ENCODE measurements at places on chromosomes 4 and X. TPM values are rescaled to one million over a fixed set of nuclear protein-coding genes. Genes with fewer than 3 reads are reported as not detected.

GRCh38 chr4:181896614-181897013 is 346.6 kb upstream of the TENM3 start:
- no peak for DNase-seq
- no peaks in the 10 kb centered on the region for H3K4me1 ChIP-seq
- no peak overlapping the region for H3K27ac ChIP-seq
- H3K27me3 ChIP-seq = no peaks in the 10 kb centered on the region
- no peaks in the 10 kb centered on the region for H3K36me3 ChIP-seq

GRCh38 chr4:10589321-10589720 is 95.2 kb downstream of the CLNK start:
- H3K27ac ChIP-seq = no peak overlapping the region
- H3K4me3 ChIP-seq = no peak overlapping the region
- no peak for DNase-seq
- H3K36me3 ChIP-seq = no peaks in the 10 kb centered on the region

GRCh38 chrX:18424482-18425198 is 768 bp upstream of the CDKL5 start:
- H3K36me3 ChIP-seq = no peaks in the 10 kb centered on the region
- H3K4me3 ChIP-seq = peak overlapping the region; percentile 62
- no peak for DNase-seq

- H3K36me3 ChIP-seq = no peaks in the 10 kb centered on the region
- no peaks in the 10 kb centered on the region for H3K4me1 ChIP-seq
- no peaks in the 10 kb centered on the region for H3K27me3 ChIP-seq
- no peak within 1 kb of the TSS for H3K4me3 ChIP-seq
- no peak within 1 kb of the TSS for H3K27ac ChIP-seq
Measured at GRCh38 chr4:75555294-75556164, at the start of gene ODAPH. TSS of gene ODAPH (plus strand) at chr4:75556066. CDS start at chr4:75556083, 17 bp downstream.

- H3K4me3 ChIP-seq = no peak overlapping the region
- no peaks in the 10 kb centered on the region for H3K27me3 ChIP-seq
- no peaks in the 10 kb centered on the region for H3K36me3 ChIP-seq
- no peak for DNase-seq
- H3K27ac ChIP-seq = no peak overlapping the region
- H3K4me1 ChIP-seq = no peaks in the 10 kb centered on the region
Measured at GRCh38 chr4:26071688-26072087, 157.7 kb downstream of the SMIM20 start.

DNA sequence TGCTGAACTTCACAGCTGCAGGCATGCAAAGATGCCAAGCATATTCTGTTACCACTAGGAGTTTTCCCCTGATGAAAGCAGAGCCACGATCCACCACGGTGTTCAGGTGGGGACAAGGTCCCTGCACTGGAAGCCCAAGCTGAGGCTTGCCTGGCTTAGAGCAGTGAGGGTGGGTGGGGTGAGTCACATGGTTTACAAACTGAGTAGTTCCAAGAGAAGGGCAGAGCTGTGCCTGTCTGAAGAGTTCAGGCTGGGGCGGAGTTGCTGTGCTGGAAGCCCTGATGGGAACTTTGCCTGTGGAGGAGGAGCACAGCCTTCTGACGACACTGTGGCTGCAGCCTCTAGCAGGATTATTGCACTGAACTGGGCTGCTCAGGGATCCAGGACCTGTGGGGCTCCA is 45.5 kb downstream of the FAM9B start:
- no peak overlapping the region for H3K4me3 ChIP-seq
- H3K27ac ChIP-seq = no peak overlapping the region
- DNase-seq = no peak
- no peaks in the 10 kb centered on the region for H3K36me3 ChIP-seq

DNA sequence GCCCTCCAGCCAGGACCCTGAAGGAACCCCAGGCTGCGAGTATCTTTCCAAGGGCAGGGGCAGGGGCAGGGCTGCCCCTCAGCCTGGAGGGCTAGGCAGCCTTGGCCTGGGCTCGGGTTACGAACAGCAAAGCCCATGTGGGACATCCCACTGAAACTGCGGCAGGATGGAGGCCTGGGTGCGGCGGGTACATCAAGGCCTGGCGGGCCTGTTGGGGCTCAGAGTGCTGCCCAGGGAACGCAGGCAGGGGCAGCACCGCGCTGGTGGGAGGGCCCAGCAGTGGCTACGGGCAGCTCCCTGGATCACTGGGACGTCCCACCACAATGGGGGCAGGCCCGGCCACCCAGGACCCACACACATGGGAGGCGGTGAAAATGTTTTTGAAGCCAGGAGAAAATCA is 10.9 kb downstream of the NAT8L start:
- no peaks in the 10 kb centered on the region for H3K27me3 ChIP-seq
- H3K36me3 ChIP-seq = no peaks in the 10 kb centered on the region
- H3K4me1 ChIP-seq = peaks cover 8% of the 10 kb centered on the region
- no peak overlapping the region for H3K27ac ChIP-seq
- H3K4me3 ChIP-seq = no peak overlapping the region

GRCh38 chr4:58739275-58739674 is 1629.1 kb upstream of the IGFBP7 start:
- no peaks in the 10 kb centered on the region for H3K27me3 ChIP-seq
- H3K36me3 ChIP-seq = no peaks in the 10 kb centered on the region
- no peak overlapping the region for H3K27ac ChIP-seq
- H3K4me3 ChIP-seq = no peak overlapping the region
- no peak for DNase-seq

GRCh38 chr4:53929955-53930798 is 134.2 kb downstream of the CHIC2 start:
- H3K4me1 ChIP-seq = peaks cover 6% of the 10 kb centered on the region
- DNase-seq = peak; percentile 68
- no peaks in the 10 kb centered on the region for H3K36me3 ChIP-seq
- H3K27ac ChIP-seq = no peak overlapping the region

DNA sequence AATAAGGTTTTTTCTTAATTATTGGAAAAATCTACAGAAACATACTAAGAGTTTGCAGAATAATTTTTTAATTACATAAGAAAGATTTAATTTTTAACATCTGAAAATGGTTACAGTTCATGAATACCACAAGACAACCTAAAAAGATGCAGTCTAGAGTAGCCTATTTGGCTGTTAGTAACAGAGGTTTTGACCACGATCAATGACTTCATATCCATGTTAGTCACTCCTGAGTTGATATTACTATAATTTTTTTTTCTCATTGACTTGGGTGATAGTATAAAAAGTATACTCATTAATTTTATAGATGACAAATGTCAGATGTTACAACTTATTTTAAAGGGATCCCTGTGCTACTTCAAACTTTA is 272.5 kb downstream of the DCTD start:
- H3K4me1 ChIP-seq = no peaks in the 10 kb centered on the region
- no peak for DNase-seq
- H3K36me3 ChIP-seq = no peaks in the 10 kb centered on the region
- no peak overlapping the region for H3K27ac ChIP-seq
- H3K27me3 ChIP-seq = peaks cover 9% of the 10 kb centered on the region
- H3K4me3 ChIP-seq = no peak overlapping the region

DNA sequence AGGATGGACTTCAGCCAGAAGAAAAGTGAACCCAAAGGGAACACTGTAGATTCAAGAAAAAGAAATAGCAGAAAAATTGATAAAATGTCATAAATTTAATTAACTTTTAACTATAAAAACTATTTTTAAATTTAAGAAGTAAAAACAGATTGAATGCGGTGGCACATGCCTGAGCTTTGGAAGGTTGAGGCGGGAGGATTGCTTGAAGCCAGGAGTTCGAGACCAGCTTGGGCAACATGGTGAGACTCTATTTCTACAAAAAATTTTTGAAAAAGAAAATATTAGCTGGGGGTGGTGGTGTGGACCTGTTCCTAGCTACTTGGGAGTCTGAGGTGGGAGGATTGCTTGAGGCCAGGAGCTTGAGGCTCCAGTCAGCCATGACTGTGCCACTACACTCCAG is 3.0 kb downstream of the FAM184B start:
- no peaks in the 10 kb centered on the region for H3K36me3 ChIP-seq
- H3K4me1 ChIP-seq = no peaks in the 10 kb centered on the region
- no peak for DNase-seq
- H3K27me3 ChIP-seq = no peaks in the 10 kb centered on the region
- H3K4me3 ChIP-seq = no peak overlapping the region

- H3K4me3 ChIP-seq = no peak overlapping the region
- H3K4me1 ChIP-seq = peaks cover 16% of the 10 kb centered on the region
- DNase-seq = peak; percentile 26
- H3K36me3 ChIP-seq = no peaks in the 10 kb centered on the region
Measured at GRCh38 chrX:13428053-13428786, 108.4 kb upstream of the ATXN3L start.

- no peaks in the 10 kb centered on the region for H3K36me3 ChIP-seq
- H3K4me3 ChIP-seq = no peak overlapping the region
- no peaks in the 10 kb centered on the region for H3K27me3 ChIP-seq
- H3K27ac ChIP-seq = no peak overlapping the region
- DNase-seq = no peak
- H3K4me1 ChIP-seq = no peaks in the 10 kb centered on the region
Measured at GRCh38 chrX:120120223-120120622, 4.5 kb upstream of the RHOXF1 start.

DNA sequence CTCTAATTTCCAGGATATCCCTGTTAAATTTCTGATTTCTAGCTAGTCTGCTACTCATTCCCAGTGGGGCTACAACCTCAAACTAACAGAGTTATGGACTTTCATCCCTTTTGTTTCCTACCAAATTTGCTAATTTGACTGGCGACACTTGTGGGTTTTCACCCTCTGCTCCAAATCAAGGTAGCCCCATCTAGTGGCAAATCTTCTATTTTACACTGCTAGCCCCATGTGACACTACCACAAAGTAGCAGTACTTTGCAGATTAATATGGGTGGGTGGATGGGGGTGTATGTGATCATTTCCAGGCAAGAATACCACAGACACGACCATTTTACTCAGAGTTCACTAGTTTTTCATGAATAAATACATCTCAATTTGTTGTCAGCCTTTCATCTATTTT is 150.3 kb downstream of the MSL3 start:
- H3K27ac ChIP-seq = no peak overlapping the region
- H3K4me3 ChIP-seq = no peak overlapping the region
- H3K27me3 ChIP-seq = no peaks in the 10 kb centered on the region
- no peaks in the 10 kb centered on the region for H3K36me3 ChIP-seq

WDFY3 gene
- 39.9 TPM for total RNA-seq

DNA sequence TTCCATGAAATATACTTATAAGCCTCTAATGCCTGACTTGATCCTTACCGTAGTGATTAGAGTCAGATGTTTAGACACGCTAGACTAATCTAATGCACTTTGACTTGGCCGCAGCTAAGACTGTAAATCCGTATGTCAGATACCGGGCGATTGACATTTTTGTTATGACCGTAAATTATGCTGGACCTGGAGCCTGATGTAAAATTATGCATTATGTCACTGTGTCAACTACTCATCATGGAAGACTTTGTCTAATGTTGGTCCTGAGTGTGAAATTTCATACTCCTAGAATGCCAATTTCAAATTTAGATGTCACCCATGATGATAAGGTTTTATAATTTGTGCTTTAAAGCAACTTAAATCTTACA is 123.6 kb upstream of the LIMCH1 start:
- H3K4me1 ChIP-seq = no peaks in the 10 kb centered on the region
- no peak overlapping the region for H3K4me3 ChIP-seq
- H3K36me3 ChIP-seq = no peaks in the 10 kb centered on the region
- DNase-seq = no peak
- no peak overlapping the region for H3K27ac ChIP-seq

IQCM gene
- 0.20 TPM for total RNA-seq

DNA sequence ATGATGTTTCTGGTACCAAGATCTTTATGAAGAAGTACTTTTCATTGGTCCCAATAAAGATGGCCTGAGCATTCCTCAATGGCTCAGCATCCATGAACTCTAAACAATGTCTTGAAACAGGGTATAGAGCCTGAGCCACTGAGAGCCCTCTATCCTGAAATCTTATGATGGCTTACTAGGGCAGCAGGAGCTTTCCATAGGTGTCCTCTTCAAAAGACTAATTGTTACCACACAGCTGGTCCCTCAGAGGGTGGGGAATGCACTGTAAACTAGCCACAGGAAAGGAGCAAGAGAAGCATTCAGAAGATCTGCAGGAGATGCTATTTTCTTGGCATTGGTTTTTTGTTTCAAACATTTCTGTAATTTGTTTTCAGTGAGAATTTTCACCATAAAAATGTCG is 5.6 kb upstream of the BANK1 start:
- H3K4me3 ChIP-seq = no peak overlapping the region
- no peaks in the 10 kb centered on the region for H3K36me3 ChIP-seq
- no peaks in the 10 kb centered on the region for H3K27me3 ChIP-seq
- peaks cover 8% of the 10 kb centered on the region for H3K4me1 ChIP-seq

DNA sequence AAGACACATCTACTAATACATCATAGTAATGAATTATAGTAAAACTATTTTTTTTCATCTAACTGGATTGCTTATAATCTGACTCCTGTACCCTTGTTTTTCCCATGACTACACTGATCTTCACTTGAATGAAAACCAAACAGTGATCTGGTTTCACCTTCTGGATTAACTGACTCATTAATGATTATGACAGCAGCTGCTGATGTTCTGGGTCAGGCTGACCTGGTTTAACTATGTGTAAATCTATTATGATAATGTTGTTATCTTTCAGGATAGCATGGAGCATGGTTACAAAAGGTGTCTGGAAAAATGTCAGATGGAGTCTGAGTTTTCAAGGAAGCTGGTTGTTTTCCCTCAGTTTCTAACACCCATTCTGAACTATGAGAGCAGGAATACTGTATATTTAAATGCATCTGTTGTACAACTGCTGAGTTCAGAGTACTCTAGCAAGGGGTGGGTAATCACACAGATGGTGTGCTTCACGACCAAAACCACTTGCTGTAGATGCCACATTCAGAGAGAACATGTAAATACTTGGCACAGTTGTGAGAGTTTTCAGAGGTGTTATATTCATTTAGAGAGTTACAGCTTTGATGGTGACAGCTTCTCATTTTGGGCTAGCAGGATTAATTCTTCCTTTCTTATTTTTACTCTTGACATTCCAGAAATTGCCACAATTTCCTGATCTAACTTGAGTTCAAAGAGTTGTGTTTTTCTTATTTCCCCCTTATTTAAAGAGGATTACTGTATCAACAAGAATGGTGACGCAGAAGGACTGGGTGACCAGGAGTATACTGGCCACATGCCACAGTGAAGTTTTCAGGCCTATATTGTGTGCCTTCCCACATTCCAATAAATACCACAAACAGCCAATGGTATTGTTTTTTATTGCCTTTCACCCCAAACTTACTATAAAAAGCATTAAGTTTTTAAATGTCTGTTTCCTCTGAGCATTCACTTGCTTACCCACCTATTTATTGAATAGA is 249.7 kb upstream of the TET2 start:
- DNase-seq = no peak
- no peaks in the 10 kb centered on the region for H3K27me3 ChIP-seq
- no peaks in the 10 kb centered on the region for H3K36me3 ChIP-seq

DNA sequence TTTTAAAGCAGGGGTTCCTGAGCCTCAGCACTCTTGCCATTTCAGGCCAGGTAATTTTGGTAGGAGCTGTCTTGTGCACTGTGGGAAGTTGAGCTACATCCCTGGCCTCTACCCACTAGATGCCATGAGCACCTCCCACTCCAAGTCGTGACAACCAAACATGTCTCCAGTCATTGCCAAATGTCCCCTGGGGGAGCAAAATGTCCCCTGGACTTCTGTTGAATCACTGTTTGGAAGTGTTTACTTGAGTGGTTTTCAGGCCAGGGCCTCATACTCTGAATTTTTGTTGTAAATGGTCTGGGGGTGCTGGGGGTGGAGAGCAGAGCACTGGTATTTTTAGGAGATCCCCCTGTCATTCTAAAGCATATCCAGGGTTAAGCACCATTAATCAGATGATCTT is 3.2 kb downstream of the PDK3 start:
- peaks cover 7% of the 10 kb centered on the region for H3K4me1 ChIP-seq
- H3K36me3 ChIP-seq = no peaks in the 10 kb centered on the region
- no peak overlapping the region for H3K27ac ChIP-seq
- no peak for DNase-seq

SRPX2 gene
- 2.4 TPM for total RNA-seq

GRCh38 chr4:24328711-24329110 is 255.6 kb downstream of the DHX15 start:
- no peak overlapping the region for H3K27ac ChIP-seq
- H3K27me3 ChIP-seq = no peaks in the 10 kb centered on the region
- no peaks in the 10 kb centered on the region for H3K4me1 ChIP-seq
- no peak overlapping the region for H3K4me3 ChIP-seq

Measured in HCT116 (cell line).